ENCODE measurements at places on chromosomes 11 and 22.

DNA sequence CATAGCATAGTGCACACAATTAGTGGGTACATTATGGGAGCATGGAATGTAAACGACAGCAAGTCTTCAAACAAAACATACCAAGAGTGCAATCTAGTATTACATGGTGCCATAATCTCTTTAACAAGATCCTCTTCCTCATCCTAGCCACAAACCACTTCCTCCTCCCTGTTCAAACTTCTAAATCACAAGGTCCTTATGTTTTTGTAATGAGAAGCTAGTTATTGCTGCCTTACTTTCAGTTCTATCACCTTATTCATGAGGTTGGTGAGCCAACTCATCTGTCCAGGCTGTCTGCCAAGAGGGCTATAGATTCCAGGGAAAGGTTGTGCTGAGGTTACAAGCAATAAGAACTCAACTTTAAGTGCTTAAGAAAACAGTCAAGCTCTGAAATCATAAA is 195.4 kb upstream of the ARHGAP20 start:
- DNase-seq: no peak

- no peak for DNase-seq
Measured at GRCh38 chr11:12205330-12205729, 94.9 kb downstream of the MICAL2 start.

DNA sequence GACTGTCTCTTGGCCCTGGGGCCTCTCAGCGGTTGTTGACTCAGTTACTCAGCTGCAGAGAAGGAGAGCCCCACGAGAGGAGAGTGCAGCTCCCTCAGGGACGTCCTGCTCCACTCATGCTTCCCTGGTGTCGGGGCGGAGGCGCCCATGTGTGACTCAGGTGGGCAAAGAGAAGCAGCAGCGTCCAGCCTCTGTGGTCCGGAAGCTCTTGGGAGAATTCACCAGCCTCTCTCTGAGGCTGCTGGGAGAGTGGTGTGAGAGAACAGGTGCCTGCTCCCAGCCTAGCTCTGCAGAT is 25.7 kb downstream of the GLB1L2 start:
- no peak for DNase-seq

- DNase-seq: peak; percentile 99
Measured at GRCh38 chr11:69674886-69675714, at the start of gene LTO1. Gene LTO1, minus strand, starts transcription at chr11:69675353. Its CDS starts 114 bp downstream, at chr11:69675239.

DNA sequence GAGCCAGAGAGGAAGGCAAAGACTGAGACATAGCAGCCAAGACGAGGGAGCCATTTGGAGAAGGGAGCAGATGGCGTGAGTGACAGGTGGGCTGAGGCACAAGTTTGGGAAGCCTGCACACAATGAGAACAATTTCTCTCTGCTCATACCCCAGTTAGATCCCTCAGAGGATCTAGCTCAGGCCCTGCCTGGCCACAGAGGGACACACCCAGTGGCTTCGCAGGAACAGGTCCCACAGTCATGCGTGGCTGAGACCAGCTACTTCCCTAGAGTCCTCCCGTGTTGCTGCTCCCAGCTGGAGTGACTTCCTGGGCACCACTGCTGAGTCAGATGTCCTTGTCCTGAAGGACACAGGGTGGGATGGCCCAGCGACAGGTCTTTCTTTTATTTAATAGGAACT is 33.4 kb upstream of the LYVE1 start:
- peak; percentile 48 for DNase-seq

- DNase-seq: no peak
Measured at GRCh38 chr11:125176866-125177265, 12.3 kb downstream of the PKNOX2 start.

DNA sequence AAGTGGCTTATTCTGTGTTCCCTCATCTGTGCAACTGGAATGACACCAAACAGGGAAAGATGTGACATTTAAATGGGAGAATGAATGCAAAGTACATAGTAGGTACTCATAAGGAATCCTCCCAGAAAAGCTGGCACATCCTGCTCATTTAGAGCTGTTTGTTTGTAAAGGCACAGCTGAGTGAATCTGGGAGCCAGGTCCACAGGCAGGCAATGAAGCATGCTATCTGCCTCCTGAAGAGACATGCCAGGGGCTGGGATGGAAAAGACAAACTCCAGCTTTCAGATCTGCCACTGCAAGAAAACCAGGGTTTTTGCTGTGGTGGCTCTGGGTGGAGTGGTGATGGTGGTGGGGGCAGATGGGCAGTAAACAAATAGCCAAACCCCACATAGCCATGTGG is 150.1 kb downstream of the TENM4 start:
- DNase-seq: no peak

GRCh38 chr11:57785072-57785471 is 23.5 kb downstream of the CTNND1 start:
- no peak for DNase-seq

DNA sequence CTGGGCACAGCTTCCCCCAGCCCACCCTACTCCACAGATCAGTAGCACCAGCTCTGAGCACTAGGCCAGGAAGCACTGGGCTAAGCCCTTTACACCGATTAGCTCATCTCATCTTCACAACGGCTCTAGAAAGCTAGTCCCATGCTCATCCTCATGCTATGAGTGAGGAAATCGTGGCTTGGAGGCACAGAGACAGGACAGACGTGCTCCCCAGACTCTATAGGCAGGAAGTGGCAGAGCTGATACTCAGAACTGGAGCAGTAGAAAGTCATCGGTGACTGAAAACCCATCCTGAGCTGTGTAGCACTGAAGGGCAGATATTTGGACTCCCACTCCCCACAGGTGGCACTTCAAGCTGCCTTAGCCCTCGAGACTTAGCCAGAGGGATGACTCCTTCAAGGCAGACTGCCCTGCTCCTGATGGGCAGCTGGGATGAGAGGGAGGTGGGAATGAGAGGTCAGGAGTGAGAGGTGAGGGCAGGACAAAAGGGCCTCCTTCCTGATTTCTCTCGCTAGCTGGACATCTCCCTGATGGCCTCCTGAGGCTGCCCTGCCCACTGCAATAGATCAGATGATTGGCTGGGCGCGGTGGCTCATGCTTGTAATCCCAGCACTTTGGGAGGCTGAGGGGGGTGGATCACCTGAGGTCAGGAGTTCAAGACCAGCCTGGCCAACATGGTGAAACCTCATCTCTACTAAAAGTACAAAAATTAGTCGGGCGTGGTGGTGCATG is 9.7 kb downstream of the CD5 start:
- no peak for DNase-seq

DNA sequence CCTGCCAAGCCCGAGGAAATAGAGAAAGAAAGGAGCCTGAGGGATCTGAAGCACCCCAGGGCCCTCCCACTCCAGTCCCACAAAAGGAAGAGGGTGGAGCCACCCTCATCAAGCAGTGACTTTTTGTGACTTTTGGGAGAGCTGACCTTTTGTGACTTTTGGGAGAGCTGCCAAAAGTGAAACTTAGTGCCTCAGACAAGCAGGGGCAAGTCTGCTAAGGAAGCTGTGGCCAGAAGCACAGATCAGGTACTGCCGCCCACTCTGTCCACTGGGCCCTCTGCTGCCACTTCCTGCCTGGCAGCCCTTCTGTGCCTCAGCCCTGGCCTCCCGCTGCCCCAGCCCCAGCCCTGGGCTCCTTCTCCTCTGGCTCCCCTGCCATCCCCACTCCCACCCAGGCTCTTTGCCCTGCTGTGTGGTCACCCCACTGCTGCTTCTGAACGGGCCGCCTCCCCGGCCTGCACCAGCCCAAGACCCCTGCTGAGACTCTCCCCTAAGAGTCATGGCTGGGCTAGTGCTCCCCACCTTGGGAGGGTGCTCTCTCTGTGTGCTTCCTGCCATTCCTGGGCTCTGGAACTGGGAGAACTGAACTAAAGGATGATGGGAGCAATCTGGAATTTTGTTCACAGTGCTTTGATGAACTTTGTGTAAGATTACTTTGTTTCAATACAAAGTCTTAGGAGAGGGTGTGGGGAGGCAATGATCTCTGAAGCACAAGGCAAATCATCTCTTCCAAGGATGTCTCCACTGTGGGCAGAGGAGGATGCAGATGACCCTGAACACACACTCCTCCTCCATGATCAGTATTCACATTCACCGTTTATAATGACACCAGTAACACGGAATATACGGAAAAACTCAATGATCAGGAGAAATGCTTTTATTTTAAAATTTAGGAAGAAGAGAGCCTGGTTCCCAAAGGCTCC is at the start of gene APOBEC3H:
TSS of gene APOBEC3H (plus strand) at position 147 of the 923 bp plus-strand sequence. CDS start 3,035 bp downstream, outside the sequence.
- DNase-seq: no peak

DNA sequence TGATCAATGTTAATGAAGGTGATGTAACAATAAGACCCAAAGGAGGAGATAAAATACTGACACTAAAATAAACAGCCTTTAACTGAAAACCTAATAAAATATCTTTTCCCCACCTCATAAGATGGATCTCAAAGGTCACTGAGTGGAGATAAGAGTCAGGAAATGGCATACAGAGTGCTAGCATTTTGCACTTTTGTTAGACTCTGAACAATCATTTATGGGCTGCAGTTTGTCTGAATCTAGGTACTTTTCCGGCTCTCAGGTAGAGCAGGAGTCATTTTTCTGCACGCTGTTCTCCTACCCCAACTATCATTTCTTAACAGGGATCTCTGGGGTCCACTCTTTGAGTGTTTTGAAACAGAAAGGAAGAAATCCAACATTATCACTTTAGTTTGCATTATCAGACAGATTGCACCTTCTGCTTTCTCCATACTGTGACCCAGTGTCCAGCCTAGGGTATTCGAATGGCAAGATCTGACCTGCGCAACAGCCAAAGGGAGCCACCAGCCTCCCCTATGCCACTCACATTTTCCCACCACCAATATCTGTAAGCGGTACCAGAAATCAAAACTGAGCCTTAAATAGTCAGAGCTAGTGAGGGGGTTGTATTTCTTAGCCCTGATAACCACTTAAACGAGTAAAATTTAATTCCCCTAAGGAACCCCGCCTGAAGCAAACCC is 863 bp downstream of the SIAE start:
- DNase-seq: no peak

DNA sequence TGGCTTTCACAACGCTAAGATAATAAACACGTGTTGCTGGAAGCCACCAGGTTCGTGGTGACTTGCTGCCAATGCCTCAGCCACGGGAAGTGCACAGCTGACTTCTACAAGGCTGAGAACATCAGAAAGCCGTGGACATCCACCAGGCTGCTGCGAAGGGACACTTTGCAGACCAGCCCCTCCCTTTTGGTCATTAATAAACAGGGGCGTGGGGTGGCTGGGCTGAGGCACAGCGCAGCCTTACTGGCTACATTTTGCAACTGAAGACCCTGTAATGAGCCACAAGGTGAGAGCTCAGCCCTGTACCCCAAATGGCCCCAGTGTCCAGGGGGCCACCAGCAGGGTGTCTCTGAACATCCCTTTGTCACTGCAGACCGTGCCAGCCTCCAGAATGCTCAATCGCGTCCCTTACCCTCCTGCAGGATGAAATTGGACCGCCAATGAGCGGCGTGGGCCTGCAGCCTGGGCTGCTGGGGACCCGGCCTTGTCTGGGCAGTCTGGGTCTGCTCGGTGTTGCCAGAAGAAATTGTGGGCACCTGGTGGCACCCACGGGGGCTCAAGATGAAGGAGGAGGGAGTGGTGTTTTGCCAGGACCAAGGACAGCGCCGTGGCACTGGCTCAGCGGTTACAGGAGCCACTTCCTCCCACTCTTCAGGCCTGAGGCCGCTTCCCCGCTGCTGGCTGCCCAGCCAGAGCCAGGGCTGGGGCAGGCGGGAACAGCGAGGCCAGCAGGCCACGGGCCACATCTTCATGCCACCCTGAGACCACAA is 181.9 kb downstream of the CTTN start:
- no peak for DNase-seq

GRCh38 chr22:28043266-28043665 is 124.2 kb upstream of the PITPNB start:
- DNase-seq: no peak

GRCh38 chr11:86062719-86063118 is 6.2 kb downstream of the PICALM start:
- DNase-seq: no peak

DNA sequence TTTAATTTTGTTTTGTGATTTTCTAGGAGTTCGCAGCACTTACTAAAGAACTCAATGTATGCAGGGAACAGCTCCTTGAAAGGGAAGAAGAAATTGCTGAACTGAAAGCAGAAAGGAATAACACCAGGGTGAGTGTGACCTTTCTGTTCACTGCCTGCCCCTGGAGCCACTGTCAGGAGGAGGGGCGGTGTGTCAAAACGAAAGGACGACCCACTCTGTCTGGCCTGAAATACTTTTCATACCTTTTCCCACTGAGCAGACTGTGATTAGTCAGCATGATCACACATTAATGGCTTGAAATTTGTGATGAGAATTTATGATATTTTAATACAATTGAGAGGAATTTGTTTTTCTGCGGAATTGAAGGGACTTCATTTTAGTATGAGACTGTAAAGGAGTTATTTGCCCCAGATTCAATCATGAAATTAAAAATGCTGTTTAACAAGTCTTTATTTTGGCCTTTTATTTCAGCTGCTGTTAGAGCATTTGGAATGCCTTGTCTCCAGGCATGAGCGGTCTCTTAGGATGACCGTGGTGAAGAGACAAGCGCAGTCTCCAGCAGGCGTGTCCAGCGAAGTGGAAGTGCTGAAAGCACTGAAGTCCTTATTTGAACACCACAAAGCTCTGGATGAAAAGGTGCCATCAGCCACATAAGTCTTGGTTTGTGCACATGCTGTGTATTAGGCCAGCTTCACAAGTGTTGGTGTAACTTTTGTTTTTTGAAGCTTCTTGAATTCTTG is 54.1 kb downstream of the PPFIA1 start:
- DNase-seq: no peak

DNA sequence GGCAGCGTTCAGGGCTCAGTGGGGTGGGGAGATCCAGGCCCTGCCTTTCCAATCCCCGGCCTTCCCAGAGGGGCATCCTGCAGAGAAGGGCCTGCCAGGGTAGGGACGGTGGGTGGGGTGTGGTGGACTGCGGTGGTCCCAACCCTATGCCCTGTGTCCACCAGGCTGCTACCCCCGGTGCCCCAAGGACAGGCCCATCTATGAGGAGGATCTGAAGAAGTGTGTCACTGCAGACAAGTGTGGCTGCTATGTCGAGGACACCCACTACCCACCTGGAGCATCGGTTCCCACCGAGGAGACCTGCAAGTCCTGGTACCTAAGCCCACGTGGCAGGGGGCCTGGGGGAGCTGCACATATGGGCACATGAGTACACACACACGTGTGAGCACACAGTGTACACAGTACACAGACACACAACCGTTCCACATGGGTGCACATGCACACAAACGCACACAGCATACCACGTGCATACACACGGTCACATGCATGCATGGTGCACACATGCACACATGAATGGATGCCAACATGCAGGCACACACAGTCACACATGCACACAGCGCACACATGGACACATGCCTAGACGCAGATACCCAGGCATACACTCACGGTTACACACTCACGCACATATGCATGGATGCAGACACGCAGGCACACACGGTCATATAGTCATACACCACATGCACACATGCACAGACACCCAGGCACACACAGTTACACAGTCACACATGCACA is 16.1 kb downstream of the MUC2 start:
- DNase-seq: peak; percentile 12
